NCI-H2107 (cell line): ENCODE measurements at places on chromosomes 13 and 19.
A peak's percentile ranks its signal among the peaks of the same experiment; 100 is the strongest.

- no peak for DNase-seq
Observed at GRCh38 chr19:18203408-18203862, 407 bp downstream of the RAB3A start.

DNA sequence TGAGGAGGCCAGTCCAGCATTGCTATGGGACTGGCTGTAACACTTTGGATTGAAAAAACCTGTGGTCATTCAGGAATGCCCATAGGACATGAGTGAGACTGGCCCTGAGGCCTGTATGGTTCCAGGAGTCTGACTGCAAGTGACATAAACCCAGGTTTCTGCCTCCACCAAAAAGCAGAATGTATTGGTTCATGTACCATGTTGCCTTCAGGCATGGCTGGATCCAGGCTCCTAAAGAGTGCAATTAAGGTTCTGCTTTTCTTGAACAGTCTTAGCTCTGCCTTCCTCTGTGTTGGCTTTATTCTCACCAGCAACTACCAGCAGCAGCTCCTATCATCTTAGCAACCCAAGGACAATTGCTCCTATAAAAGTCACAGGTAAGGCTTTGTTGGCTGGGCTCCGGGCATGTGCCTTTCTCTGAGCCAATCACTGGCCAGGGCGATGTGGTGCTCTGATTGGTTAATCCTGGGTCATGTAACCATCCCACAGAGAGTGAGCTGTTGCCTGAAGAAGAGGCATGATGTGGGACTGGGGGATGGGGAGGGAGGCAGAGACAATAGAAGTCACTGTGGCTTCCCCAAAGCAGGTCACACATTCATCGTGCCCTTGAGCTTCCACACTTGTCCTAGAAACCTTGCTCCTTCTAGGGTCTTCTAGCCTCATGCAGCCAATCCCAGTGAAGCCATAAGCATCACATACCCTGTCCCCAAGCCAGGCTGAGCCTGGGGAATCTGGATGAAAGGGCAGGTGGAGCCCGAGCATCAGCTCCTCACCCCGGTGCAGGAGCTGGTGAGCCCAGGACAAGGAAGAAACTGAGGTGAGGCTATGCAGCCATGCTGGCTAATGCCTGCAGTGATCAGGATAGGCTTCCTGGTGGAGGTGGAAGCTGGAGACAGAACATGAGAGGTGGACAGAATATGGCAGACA lies 123.9 kb downstream of the URI1 start:
- DNase-seq = no peak

DNA sequence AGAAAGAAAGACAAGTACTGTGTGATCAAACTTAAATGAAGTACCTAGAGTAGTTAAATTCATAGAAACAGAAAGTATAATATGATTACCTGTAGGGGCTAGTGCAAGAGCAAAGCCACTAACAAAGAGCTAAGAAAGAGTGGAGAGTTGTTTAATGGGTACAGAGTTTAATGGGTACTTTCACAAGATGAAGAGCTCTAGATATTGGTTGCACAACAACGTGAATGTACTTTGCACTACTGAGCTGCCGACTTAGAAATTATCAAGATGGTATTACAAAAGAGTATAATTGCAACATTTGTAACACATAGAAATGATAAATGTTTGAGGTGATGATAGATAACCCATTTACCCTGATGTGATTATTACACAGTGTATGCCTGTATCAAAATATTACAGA lies 140.3 kb upstream of the GPC6 start:
- DNase-seq = no peak

GRCh38 chr13:49254007-49254406 lies 6.3 kb downstream of the CDADC1 start:
- DNase-seq = no peak

- peak; percentile 19 for DNase-seq
Observed at GRCh38 chr19:18940769-18941627, at the start of gene HOMER3. Gene HOMER3 (minus strand): TSS chr19:18941217. CDS start chr19:18938982, 2,235 bp downstream.

GRCh38 chr19:40134866-40135265 lies 44.1 kb upstream of the ZNF780A start:
- DNase-seq = no peak

GRCh38 chr19:32337084-32337808 lies 8.2 kb upstream of the ZNF507 start:
- DNase-seq = no peak

DNA sequence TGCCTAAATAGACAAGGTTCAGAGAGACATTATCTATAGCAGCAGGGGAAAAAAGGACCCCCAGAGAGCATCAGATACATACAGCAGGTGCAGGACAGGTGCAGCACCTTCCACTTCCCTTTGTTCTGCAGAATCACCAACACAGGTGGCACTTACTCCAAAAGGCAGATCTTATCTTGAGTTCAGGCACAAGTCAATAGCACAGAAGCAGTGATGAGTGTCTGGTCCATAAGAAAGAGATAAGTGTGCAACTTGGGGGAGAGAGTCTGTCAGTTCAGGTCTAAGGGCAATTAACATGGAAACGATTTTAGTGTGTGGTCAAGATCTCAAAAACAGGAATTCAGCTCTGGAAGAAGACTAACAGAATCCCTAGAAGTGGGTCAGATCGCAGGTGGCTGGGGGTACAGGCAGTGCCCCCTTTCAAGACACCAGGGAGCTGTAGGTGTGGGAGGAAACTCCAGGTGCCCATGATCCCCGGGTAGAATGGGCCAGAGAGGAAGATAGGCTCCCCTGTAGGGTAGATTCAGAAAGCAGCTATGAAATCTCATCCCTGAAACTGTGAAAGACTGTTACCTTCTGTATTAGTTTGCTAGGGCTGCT lies 40.6 kb downstream of the TNFSF11 start:
- no peak for DNase-seq

GRCh38 chr13:26557051-26557392 lies 461 bp upstream of the WASF3 start:
- DNase-seq = no peak

DNA sequence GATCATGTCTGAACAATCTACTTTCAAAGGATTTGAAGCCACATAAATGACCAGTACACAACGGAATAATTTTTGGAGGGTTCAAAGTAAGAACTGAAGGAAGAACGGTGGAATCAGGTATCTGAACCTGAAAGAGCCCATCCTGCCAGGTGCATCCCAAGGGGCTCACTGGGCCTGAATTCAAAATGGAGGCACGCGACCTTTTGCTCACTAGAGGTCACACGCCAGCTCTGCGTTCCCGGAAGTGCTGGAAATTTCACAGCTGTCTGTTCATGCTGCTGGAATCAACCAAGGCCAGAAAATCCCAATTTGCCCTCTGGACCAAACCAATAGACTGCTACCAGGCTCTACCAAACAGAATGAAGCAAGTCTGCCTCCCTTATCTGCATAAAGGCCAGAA lies 4.2 kb upstream of the RASA3 start:
- no peak for DNase-seq

- no peak for DNase-seq
Observed at GRCh38 chr13:38173403-38173802, 176.2 kb upstream of the UFM1 start.

- DNase-seq = no peak
Observed at GRCh38 chr13:45892513-45892912, 41.0 kb upstream of the SIAH3 start.

DNA sequence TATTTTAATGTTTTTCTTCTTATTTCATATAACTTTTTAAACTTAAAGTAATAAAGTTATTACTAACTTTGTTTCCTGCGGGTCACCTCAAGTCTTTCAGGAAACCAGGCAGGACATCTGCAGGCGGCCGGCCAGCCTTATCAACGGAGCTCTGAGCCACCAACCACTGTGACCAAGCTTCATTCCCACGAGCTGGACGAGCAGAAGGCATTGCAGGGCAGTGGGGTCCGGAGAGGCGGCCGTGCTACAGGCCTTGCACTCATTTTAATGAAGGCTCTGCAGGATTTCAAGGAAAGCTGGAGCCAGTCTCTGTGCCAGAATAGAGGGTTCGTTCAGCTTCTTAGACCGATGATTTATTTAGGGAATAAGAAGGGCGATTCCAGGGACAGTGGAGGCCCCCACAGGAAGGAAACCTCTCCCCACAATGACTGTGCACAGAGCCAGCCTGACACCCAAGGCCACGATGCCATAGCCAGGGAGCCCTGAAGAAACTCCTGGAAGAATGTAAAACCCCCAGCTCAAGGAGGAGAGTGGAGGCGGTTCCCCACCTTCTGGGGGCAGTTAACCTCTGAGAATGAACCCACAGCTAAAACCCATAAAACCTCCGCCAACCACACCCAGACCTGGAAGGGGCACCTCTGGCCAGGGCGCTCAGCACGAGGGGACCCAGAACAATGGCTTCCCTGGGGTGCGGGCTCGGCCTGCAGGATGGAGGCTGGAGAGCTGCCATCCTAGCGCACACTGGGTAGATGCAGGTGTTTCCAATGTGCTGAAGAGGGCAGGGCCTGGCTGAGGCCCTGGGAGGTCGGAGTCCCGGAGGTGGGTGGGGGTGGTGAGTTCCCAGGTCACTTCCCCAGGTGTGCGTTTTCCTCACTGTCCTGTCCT lies 75.0 kb downstream of the RASA3 start:
- no peak for DNase-seq

DNA sequence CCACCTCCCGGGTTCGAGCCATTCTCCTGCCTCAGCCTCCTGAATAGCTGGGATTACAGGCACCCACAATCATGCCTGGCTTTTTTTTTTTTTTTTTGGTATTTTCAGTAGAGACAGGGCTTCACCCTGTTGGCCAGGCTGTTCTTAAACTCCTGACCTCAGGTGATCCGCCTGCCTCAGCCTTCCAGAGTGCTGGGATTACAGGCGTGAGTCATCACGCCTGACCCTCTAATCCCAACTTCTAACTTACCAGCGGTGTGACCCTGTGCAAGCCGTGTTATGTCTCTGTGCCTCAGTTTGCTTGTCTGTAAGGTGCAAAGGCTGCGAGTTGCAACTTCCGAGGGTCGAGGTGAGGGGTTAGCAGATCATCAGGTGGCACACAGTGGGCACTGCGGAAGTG lies 17.3 kb downstream of the ZSWIM4 start:
- no peak for DNase-seq
